ENCODE measurements at places on chromosomes 2 and 18.

- no peak for DNase-seq
Observed at GRCh38 chr18:44668270-44668975, 12.3 kb upstream of the SETBP1 start.

DNA sequence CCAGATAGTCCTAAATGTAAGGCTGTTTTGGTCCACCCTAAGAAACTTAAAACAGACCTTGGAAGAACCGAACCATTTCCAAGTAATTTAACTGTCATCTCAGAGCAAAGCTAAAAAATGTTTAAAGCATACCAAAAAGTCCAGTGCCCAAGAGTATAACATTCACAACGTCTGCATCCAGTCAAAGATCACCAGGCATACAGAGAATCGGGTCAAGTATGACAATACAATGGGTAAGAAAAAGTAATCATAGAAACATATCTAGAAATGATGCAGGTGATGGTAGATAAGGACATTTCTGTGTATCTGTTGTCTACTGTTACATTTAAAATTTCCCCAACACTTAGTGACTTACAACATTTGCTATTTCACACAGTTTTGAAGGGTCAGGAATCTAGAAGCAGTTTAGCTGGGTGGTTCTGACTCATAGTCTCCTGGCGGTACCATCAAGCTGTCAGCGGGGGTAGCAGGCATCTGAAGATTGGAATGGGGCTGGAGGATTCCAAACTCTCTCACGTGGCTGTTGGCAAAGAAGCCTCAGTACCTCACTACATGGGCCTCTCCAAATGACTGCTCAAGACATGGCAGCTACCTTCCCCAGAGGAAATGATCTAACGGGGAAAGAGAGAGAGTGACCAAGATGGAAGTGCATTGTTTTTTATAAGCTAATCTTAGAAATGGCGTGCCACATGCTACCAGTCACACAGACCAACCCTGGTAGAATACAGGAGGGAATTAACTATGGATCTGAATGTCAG lies 36.6 kb upstream of the DYNC2LI1 start:
- DNase-seq = peak; percentile 13

DNA sequence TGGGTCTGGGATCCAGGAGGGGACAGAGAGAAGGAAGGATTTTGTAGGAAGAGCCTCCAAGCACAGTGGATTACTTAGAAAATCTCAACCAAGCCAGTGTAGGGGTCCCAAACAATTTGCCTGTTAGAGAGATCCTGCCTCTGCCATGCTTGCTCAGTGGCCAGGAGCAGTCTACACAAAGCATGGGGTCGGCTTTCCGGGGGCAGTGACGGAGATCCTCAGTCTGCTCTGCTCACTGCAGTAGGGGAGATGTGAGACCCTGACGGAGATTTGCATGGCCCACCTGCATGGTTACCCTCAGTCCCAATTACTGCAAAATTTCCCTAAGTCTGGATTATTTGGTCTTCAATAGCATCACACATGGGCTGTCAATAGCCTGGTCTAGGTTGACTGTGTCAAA lies 385.2 kb downstream of the CMPK2 start:
- DNase-seq = no peak

DNA sequence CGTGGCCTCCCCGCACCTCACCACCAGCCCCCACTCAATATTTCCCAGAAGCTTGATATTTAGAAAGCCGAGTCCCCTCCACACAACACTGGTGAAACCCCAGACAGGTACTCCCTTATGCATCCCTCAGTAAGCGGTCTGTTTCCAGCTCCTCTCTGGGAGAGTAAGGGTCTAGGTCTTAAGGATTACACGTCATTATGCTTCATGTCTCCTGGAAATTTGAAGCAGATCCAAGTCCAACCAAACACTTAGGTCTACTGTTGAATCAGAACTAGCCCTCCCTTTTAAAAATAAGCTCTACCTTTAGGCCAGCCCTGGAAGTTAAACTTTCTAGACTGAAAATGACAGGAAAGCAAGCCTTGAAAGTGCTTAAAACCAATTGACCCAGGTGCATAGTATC lies 1.5 kb upstream of the OST4 start:
- no peak for DNase-seq

GRCh38 chr2:37390777-37391176 lies 46.3 kb downstream of the QPCT start:
- DNase-seq = no peak

DNA sequence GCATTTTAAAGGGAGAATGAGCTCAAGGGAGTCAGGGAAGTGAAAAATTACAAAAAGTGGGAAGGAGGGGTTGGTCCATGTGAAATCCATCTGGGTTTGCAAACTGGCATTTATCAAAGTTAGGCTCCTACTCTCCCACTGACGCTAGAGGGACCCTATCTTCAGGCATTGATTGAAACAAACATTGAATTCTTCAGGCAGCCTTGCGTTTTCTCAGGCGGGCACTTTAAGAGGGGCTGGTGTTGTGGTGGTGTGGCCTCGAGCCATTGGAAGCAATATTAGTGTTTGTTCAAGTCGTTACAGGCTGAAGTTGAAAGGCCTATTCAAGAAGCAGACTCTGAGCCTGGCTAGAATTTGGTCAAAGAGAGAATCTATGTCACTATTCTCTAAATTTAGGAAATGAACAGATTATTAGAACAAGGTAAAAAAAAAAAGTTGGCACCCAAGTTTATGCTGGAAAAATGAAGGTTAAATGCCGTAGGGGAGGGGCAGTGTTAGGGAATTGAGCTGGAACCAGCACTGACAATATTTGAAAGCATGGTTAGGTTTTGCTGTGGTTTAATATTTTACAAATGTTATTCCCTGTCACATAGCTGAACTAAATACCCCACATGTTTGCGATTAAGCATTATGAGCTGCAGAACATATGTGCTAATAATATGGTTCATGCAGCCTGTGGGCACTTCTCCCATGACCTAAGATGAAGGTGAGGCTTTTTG lies 36.8 kb downstream of the STON1 start:
- DNase-seq = no peak

- DNase-seq = no peak
Observed at GRCh38 chr18:49560624-49561288, 1.1 kb upstream of the LIPG start.

GRCh38 chr2:177501186-177501585 lies 108.6 kb downstream of the AGPS start:
- DNase-seq = no peak

GRCh38 chr18:56108478-56109367 lies 520.7 kb upstream of the TCF4 start:
- no peak for DNase-seq

DNA sequence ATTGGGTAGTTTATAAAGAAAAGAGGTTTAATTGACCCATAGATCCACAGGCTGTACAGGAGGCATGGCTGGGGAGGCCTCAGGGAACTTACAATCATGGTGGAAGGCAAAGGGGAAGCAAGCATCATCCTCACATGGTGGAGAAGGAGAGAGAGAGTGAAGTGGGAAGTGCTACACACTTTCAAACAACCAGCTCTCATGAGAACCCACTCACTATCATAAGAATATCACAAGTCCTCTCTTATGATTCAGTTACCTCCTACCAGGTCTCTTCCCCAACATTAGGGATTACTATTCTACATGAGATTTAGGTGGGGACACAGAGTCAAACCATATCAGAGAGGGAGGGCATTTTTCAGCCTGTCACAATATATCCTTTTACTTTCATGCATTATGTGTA lies 22.7 kb upstream of the DOCK10 start:
- DNase-seq = no peak

GRCh38 chr2:20627712-20628380 lies 23.1 kb downstream of the HS1BP3 start:
- no peak for DNase-seq

DNA sequence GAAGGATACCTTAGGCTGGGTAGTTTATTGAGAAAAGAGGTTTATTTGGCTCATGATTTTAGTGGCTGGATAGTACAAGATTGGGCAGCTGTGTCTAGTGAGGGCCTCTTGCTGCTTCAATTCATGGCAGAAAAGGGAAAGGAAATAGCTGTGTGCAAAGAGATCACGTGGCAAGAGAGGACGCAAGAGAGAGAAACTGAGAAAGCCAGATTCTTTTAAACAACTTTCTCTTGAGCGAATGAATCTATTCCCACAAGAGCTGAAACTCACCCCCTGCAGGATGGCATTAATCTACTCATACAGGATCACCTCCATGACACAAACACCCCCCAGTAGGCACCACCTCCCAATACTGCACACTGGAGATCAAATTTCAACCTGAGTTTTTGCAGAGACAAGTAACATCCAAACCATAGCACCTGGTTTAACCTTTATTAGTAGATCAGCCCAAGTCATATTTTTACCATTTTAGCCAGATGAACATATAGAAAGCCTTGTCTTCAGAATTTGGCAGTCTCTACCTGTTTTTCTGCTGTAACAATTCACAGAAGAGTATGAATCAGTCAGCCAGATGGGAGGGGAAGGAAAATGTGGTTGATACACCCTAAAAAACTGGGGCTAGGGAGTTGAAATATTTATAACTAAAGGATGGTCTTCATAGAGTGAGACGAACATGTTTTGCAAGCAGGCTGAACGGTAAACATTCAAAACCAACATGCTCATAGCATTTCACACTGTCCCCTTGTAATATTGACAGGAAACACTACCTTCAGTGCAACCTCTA lies 73.9 kb upstream of the NCKAP5 start:
- no peak for DNase-seq

DNA sequence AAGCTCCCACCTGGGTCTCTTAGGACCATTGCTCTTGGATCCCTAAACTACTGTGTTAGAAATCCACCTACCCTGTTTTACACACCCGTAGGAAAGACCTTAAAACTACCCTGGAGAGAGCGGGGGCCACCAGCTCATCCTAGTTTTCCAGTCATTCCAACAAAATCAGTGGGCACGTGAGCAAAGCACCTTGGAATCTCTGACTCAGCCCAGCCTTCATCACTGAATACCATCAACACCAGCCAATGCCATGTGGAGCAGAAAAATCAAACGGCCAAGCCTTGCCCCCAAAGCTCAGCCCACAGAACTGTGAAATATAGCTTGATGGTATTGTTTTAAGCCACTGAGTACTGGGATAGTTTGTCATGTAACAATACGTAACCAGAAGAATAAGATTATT lies 449.7 kb upstream of the CHAC2 start:
- DNase-seq = no peak

DNA sequence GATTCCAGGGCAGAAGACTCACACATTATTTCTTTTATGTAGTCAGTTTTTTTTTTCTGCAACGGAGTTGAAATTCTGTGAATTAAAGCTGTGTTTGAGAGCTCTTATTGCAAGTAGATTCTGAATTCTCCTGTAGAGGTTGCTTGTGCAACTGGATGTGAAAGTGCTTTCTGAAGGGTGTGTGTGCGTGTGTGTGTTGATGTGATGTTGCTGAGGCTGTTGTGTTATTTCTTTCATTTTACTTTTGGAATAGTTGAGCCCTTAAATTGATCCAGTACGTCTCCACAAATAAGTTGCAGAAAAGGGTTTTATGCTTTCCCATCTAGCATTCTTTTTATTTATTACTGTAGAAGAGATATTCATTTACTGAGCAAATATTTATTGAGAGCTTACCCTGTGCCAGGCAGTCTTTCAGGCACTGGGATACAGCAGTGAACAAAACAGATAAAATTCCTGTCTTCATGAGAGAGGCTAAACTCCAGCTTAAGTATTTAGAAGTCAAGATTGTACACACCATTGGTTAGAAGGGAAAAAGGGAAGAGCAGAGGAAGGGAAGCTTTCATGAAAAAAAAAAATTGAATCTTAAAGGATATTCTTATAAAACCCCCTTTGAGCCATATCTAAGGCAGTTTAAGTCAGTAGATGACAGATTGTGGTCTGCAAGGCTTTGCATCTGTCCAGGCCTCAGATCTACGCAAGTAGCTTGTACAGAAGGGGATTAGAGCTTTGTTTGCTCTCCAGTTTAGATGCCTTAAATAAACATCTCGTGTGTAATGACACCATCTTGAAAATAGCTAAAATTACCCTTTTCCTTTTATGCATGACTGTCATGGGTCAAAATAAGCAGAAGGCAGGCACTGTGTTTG lies 58.2 kb downstream of the MYO1B start:
- DNase-seq = no peak

GRCh38 chr2:99802734-99803133 lies 312.9 kb upstream of the REV1 start:
- no peak for DNase-seq

GRCh38 chr2:133888621-133889219 lies 320.5 kb upstream of the NCKAP5 start:
- no peak for DNase-seq

GRCh38 chr2:189519631-189520387 lies 60.8 kb downstream of the SLC40A1 start:
- no peak for DNase-seq

- no peak for DNase-seq
Observed at GRCh38 chr2:60410456-60411146, 142.9 kb downstream of the BCL11A start.

- no peak for DNase-seq
Observed at GRCh38 chr18:50240080-50240563, 26.2 kb downstream of the CFAP53 start.

DNA sequence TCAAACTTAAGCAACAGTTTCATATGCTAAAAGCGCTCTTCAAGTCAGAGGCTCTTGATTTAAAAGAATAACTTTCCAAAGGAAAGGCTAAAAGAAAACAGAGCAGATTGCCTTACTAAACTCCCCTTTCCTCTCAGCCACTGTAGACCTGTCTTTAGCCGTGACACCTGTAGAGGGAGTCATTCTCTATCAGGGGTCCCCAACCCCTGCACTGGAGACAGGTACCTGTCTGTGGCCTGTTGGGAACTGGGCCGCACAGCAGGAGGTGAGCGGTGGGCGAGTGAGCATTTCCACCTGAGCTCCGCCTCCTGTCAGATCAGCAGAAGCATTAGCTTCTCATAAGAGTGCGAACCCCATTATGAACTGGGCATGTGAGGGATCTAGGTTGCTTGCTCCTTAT lies 9.6 kb downstream of the SLC14A1 start:
- no peak for DNase-seq

GRCh38 chr2:144079803-144080202 lies 440.1 kb downstream of the ZEB2 start:
- no peak for DNase-seq

DNA sequence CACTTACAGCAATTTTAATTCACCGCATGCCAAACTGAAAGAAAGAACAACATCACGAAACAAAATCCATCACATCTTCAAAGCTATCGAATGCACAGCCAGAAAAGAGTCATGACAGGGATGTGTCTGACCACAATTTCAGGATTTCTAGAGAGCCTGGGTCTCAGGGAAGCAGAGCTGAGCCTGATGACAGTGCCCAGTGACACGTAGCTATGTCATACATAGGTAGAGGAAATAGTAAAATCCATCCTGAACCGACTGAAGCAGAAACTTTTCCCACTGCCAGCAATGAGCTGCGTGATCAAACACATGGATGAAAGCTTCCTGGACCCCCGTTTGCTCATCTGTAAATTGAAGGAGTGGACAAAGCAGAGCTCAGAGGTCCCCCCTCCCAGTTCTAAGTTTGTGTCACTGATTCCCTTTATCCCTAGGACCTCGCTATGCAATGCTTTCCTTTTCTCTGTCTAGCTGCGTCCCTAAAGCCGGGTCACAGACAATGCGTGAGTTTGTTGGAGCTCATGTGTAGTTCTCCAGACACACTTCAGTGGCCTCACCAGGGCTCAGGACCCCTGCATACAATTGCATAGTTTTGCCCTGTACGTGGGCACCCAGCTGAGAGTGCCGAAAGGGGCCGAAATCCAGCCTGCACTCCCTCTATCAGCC lies 37.6 kb downstream of the CCBE1 start:
- no peak for DNase-seq

- peak; percentile 50 for DNase-seq
Observed at GRCh38 chr2:8087480-8087840, 594.4 kb upstream of the ID2 start.
